Fibroblast of villous mesenchyme (primary cell): ENCODE measurements at places on chromosomes 7 and 10. TPM values are rescaled to one million over a fixed set of nuclear protein-coding genes. Genes with fewer than 3 reads are reported as not detected.

The ZC3HAV1L gene
- total RNA-seq: 13.9 and 21.2 TPM in 2 replicates

The FEZF1 gene
- not detected in 2 replicates for total RNA-seq

The TFR2 gene
- total RNA-seq: under 0.01 and 0.43 TPM in 2 replicates

The CALML3 gene
- total RNA-seq: not detected in 2 replicates

The VPS41 gene
- 53.5 and 55.4 TPM in 2 replicates for total RNA-seq

DNA sequence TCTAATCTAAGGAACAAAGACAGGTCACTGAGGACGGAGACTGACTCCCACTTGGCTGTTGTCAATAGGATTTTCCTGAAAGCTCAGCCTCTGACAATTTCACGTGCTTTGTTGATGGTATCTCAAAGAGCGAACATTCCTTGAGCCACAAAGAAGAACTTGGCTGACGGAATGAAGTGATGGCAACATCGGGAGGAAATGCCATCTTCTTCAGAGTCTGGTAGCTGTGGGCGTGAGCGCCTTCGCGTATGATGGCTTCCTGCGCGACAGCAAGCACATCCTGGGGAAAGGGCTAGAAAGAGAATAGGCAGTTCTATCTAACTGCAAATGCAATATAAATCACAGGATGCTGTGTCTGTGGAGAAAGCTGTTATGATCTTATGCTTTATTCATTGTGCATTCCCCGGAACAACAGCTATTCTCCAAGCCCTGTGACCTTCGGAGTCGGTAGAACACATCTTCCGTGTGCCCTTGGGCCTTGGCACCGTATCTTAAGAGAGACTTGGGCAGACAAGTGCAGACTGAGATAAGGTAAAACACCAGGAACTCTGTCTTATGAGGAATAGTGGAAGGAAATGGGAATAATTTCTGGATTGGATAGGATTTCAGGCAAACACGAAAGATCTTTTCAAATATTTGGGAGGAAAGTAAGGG is 19.6 kb upstream of the GTPBP4 start:
- DNase-seq: no peak

- no peak for DNase-seq
Measured at GRCh38 chr10:80526742-80527141, 11.0 kb upstream of the SH2D4B start.

DNA sequence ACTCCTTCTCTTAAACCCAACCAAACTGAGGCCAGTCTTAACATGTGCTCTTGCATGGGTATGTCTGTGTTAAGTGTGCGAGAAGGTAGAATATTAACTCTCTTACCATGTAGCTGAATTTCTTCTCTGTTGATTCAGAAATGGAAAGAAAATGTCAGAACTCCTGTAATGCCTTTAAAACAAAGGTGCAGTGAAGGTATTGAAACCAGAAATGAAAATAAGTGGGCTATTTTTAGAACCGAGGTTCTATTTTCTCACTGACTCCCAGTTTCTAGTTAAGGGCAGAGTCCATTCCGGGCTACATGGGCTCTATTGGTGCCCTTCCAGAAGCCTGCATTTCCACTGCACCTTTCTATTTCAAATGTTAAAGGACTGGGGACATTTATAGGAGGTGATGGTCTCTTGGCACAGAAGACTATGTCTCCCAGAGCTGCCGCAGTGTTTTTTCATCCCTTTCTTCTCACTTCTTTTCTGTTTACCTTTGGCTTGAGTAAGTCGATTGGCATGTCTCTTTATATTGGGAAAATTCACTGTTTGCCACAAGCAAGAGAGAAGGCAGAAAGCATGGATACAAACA is 174.9 kb downstream of the LRMDA start:
- no peak for DNase-seq

DNA sequence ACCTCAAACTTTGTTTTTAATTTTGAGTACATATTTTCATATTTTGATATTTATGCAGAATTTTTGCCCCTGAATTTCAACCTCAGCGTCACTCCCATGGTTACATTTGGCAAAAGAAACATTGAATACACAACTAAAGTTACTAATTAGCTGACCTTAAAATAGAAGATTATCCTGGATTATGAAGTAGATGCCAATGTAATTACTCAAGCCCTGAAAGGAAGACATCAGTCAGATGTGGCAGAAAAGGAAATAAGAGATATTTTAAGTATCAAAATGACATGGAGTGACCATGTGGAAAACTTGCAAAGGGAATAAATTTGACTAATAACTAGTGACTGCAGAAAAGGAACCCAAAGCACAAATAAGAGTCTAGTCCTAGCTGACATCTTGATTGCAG is 701.3 kb upstream of the KCND2 start:
- DNase-seq: no peak

DNA sequence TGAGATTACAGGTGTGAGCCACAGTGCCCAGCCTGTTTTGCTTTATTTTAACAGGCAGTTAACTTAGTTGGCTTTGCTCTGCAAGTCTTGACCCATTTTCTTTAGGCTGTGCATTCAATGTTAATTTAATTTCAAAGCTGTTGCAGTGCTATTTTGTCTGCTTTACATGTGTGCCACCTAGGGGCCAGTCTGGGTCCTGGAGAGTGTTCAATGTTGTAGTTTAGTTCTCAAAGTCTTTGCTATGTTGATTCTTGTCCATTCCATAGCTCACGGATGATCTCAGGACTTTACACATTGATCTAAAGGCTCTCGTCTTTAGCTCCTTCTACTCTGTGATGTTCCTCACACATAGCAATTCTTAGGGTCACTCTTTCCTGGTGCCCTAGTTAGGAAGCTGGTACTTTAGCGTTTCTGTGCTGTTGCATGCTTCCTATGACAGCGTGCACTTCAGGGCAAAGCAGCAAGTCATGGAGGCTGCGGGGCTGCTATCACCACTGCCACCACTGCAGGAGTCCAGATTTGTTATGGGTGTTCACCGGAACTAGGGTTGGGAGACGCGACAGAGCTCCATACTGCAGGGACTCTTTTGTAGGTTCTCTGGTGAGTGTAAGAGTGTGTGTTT is 16.4 kb upstream of the ABCA13 start:
- DNase-seq: peak; percentile 69

- DNase-seq: peak; percentile 17
Measured at GRCh38 chr10:82206831-82207230, 331.8 kb downstream of the NRG3 start.

GRCh38 chr10:47094636-47095035 is 183.4 kb downstream of the PTPN20 start:
- no peak for DNase-seq

- DNase-seq: no peak
Measured at GRCh38 chr10:107800061-107800460, 635.6 kb upstream of the SORCS1 start.

DNA sequence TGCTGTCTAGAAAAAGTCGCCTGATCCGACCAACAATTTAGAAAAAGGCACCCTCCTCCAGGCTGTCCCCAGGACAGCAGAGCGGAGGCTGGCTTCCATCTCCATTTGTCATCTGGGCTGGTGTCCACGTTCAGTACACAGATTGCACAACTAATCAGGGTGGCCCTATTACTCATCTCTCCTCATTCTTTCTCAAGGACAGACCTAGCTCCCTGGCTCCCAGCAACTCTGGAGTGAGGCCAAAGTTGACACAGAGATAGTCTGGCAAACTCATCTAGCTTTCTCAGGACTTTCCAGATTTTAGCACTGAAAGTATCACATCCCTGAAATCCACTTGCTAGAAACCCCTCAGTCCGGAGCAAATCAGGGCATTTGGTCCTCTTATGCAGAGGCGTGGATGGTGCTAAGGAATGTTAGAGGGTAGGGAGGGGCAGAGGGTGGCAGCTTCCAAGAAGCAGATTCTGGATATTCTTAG is 75.1 kb downstream of the DNAH11 start:
- peak; percentile 89 for DNase-seq

- peak; percentile 2 for DNase-seq
Measured at GRCh38 chr7:25663877-25664276, 435.6 kb upstream of the NPVF start.

DNA sequence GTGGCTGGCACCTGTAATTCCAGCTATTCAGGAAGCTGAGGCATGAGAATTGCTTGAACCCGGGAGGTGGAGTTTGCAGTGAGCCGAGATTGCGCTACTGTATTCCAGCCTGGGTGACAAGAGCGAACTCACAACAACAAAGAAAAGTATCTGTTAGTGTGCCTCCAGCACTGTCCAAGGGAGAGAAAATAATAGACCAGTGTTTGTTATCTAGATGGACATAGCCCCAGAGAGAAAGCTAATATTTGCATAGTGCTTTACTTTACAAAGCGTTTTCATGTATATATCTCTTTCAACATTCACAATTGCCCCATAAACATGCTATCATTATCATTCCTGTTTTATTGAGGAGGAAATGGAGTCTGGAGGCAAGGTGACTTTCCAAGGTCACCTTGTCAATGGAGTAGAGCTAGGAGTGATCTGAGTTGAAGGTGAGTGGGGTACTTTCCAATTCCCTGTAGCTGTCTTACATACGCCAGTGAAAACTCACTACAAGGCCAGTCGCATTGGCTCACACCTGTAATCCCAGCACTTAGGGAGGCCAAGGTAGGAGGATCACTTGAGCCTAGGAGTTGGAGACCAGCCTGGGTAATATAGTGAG is 49.7 kb upstream of the KIF5B start:
- no peak for DNase-seq

- DNase-seq: peak; percentile 79
Measured at GRCh38 chr7:116588641-116589594, 64.1 kb downstream of the CAV1 start.

DNA sequence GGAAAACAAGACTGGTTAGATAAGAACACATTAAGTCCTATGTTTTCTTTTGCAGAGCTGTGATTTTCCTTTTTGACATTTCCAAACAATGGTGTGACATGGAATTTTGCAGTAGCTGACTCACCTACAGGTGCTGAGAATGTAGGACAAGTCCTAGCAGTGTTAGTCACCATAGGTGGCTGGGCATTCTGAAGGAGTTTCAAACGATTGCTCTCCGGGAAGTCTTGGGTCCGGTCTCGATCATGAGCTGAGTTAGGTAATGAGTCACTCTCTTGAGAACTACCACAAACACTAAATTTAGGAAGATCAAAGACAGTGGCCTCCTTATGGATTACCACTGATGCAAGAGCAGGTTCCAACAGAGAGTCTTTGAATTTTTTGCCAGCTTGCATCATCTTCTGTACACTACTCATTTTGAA is 3.6 kb downstream of the FIGNL1 start:
- peak; percentile 70 for DNase-seq

GRCh38 chr7:91408388-91409154 is 144.3 kb downstream of the FZD1 start:
- no peak for DNase-seq

- DNase-seq: no peak
Measured at GRCh38 chr10:79025199-79025832, 43.5 kb upstream of the ZMIZ1 start.

GRCh38 chr7:132190683-132191082 is 385.6 kb downstream of the PLXNA4 start:
- no peak for DNase-seq
